ENCODE measurements at places on chromosomes 12 and 14.

- DNase-seq: peak; percentile 29
- H3K27me3 ChIP-seq: peaks cover 23% of the 10 kb centered on the region
- H3K4me3 ChIP-seq: peak overlapping the region; percentile 60
- peak overlapping the region; percentile 97 for H3K27ac ChIP-seq
- peaks cover 4% of the 10 kb centered on the region for H3K36me3 ChIP-seq
- peaks cover 51% of the 10 kb centered on the region for H3K4me1 ChIP-seq
These were observed 89.3 kb upstream of the DHRS4 start for GRCh38 chr14:23864259-23864658.

GRCh38 chr12:5201554-5202218, 158.0 kb downstream of the KCNA5 start:
- no peaks in the 10 kb centered on the region for H3K36me3 ChIP-seq
- DNase-seq: peak; percentile 53
- peaks cover 5% of the 10 kb centered on the region for H3K27me3 ChIP-seq
- no peak overlapping the region for H3K27ac ChIP-seq
- no peak overlapping the region for H3K4me3 ChIP-seq
- H3K4me1 ChIP-seq: peaks cover 17% of the 10 kb centered on the region

DNA sequence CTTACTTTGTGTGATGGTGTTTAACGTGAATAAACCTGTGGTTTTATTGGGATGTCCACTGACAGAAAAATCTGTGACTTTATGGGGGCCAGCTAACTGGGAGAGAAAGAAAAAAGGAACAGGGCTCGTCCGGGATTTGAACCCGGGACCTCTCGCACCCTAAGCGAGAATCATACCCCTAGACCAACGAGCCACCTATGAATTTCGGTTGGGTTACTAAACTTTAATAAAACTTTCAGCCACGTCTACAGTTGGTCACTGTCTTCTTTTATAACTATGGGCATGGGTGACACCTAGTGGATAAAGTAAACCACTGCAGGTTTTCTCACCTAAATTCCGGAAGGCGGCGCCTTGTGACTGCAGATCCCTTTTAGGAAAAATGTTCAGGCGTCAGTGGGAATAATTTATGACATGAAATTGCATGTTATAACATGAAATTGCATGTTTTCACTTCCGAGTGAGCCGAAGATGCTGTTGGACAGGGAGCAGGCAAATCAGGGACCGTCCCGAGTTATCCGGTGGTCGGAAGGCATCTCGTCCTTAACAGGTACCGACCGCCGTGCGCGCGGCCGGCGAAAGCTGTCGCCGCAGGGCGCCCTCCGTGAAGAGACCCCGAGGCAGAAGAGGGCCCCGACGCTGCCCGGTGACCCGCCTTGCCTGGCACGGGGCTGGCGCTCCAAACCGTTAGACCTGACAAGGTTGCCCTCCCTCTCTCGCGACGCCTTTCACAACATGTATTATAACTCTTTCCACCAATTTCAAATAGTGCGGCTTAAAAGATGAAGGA, 18.2 kb upstream of the RNASE12 start:
- H3K4me3 ChIP-seq: no peak overlapping the region
- H3K36me3 ChIP-seq: no peaks in the 10 kb centered on the region
- H3K4me1 ChIP-seq: no peaks in the 10 kb centered on the region
- peak; percentile 46 for DNase-seq

GRCh38 chr12:68279227-68280054, 26.0 kb upstream of the IL22 start:
- H3K36me3 ChIP-seq: no peaks in the 10 kb centered on the region
- no peak for DNase-seq
- H3K27ac ChIP-seq: no peak overlapping the region
- H3K4me3 ChIP-seq: no peak overlapping the region

DNA sequence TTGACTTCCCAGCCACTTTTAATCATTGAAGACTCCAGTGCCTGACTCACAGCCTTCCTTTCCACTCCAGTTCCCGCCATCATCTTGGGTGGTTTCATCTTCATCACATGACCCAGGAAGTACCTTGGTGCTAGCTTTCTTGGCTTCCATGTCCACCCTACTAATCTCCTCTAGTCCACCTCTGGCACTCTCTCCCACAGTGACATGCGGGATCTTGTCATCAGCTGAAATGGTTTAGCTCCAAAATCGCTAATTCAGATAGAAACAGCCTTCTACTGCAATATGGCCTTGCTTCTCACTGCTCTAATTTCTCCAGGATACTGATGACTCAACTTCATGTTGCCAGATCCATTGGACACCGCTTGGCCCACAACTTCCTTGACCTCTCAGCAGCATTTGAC, 24.5 kb downstream of the WDR20 start:
- no peak overlapping the region for H3K4me3 ChIP-seq
- no peak for DNase-seq
- H3K27ac ChIP-seq: no peak overlapping the region
- no peaks in the 10 kb centered on the region for H3K36me3 ChIP-seq
- peaks cover 36% of the 10 kb centered on the region for H3K4me1 ChIP-seq

- no peak overlapping the region for H3K4me3 ChIP-seq
- DNase-seq: no peak
- peaks cover 11% of the 10 kb centered on the region for H3K4me1 ChIP-seq
These were observed 355.5 kb downstream of the CACNA1C start for GRCh38 chr12:2408262-2408661.

GRCh38 chr12:132620113-132620898, 1.7 kb downstream of the P2RX2 start:
- DNase-seq: no peak
- H3K27ac ChIP-seq: no peak overlapping the region
- H3K4me1 ChIP-seq: peaks cover 13% of the 10 kb centered on the region
- peaks cover 19% of the 10 kb centered on the region for H3K27me3 ChIP-seq
- H3K4me3 ChIP-seq: no peak overlapping the region

DNA sequence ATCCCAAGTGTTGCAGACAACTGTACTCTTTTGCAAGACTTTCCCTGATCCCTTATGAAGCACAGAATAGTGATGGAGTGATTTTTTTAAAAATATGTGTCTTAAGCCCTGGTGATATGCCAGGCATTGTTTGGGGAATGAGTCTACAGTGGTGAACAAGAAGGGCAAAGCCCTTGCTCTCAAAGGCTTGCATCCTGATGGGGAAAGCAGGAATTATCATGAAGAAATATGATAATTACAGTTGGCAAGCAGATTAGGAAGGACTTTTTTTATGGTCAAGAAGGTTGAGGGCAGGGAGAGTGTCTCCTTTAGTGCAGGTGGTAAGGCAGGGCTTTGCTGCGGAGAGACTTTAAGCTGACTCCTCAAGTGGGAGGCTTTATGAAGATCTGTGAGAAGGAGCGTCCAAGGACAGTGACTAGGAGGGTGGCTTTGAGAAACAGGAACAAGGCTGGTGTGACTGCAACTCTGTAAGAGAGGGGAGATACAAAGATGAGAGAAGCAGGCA, 100.2 kb downstream of the SYNE2 start:
- no peak overlapping the region for H3K27ac ChIP-seq
- H3K4me3 ChIP-seq: no peak overlapping the region
- no peaks in the 10 kb centered on the region for H3K27me3 ChIP-seq
- DNase-seq: no peak
- no peaks in the 10 kb centered on the region for H3K4me1 ChIP-seq
- H3K36me3 ChIP-seq: no peaks in the 10 kb centered on the region

DNA sequence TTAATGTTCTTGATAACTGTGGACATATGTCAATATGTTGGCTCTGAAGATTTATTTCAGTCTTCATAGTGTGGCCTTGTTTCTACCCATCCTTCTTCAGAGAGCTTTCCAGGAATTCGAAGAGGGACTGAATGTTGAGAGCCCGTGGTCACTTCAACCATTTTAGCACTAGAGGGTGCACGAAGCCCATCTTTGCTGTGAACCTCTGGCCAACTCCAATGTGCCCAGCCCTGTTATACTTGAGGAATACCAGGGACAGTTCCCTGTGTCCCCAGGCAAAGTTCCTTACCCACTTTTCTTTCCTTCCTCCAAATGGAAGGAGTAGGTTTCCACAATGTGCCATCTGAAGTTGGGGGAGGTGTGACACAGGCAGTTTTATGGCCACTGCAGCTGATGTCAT, 603.5 kb downstream of the RPL10L start:
- H3K36me3 ChIP-seq: no peaks in the 10 kb centered on the region
- H3K4me3 ChIP-seq: no peak overlapping the region

DNA sequence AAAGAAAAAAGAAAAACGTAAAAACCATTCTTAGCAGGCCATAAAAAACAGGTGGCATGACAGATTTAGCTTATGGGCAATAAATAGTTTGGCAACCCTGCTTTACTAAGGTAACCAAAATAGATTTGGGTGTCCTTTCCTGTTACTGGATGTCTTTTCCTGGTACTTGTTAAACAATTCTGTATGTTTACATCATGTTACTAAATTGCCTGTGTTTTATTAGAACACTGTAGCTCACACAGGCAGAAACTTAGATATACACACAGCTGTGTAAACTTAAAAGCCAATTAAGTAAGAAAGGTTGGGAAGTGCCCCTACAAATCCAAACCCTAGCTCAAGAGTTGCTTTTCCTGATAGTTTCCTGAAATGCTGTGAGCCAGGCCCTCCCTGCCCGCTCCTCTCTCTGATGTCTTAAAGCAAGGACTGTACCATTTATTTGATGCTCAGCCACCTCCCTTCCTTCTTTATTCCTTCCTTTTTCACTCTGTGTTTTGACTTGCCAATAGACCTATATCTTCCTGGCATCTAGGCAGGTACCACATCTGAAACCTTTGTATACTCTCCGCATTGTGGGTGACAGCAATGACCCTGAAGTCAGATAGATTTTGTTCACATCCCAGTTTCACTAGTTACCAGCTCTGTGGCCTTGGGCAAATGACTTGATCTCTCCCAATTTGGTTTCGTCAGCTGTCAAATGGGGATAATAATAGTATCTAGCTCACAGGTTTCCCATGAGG, 3.7 kb upstream of the CAMKK2 start:
- no peak for DNase-seq
- H3K27me3 ChIP-seq: peaks cover 6% of the 10 kb centered on the region

DNA sequence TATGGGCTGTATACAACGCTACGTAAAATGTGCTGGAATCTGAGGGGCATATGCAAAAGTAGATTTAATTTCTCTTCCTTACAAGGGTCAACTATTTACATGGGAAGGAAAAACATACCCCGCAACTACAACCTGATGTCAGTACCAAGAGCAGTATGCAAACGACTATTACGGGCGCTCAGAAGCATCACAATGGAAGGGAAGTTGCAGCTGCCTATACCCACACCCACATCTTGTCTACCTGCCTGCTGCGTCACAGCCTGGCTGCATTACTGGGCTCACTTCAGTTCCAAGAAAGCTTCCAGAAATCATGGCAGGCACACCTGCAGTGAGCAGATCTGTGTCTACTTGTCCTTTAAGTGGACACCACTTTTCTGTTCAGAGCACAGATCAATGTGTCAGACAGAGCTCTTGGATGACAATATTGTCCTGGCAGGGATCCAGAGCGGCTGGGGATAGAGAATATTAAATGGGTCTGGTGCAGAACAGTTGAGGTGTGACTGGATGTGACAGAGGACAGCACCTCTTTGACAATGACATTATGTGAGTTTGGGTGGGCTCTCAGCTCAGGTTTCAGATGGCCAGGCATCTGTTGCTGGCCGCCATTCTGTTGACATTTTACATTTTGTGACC, 41.5 kb upstream of the GNG2 start:
- no peak for DNase-seq
- no peak overlapping the region for H3K27ac ChIP-seq
- no peak overlapping the region for H3K4me3 ChIP-seq
- no peaks in the 10 kb centered on the region for H3K4me1 ChIP-seq

- no peaks in the 10 kb centered on the region for H3K4me1 ChIP-seq
- H3K27ac ChIP-seq: no peak overlapping the region
- peaks cover 2% of the 10 kb centered on the region for H3K27me3 ChIP-seq
- no peaks in the 10 kb centered on the region for H3K36me3 ChIP-seq
- DNase-seq: no peak
- no peak overlapping the region for H3K4me3 ChIP-seq
These were observed 63.2 kb upstream of the NR2C1 start for GRCh38 chr12:95136598-95136997.

DNA sequence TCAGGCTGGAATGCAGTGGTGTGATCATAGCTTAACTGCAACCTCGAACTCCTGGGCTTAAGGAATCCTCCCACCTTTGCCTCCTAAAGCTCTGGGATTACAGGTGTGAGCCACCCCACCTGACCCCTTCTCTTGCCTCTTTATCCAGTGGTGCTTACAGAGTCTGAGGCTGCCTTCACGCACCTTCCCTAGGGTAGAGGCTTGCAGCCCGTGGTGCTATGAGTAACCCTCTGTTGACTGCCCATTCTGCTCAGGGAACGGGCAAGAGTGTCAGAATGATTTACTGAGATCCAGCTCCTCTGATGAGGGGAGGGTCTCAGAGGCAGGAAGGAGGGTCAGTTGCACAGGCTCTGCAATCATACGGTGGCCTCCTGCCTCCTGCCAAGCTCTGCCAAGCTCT, 125.1 kb upstream of the TBX3 start:
- DNase-seq: no peak
- H3K27ac ChIP-seq: no peak overlapping the region
- no peaks in the 10 kb centered on the region for H3K36me3 ChIP-seq
- H3K4me3 ChIP-seq: no peak overlapping the region

DNA sequence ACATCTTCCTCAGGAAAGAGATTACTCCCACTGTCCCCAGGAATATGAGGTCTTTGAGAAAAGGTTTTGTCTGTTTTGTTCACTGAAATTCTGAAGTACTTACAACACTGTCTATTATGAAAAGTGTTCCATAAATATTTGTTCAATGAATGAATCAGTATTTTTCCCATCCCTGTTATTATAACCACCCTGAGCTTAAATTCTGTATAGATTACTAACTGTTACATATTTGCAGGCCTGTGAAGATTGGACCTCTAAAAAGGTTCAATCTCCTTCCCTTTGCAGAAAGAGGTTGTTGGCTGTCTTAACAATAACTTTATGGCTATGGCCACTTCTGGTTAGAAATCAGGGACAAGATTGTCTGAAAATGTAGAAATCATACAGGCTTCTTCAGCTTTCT, 174.5 kb upstream of the NPAS3 start:
- no peak for DNase-seq
- H3K4me1 ChIP-seq: no peaks in the 10 kb centered on the region
- H3K27ac ChIP-seq: no peak overlapping the region
- no peak overlapping the region for H3K4me3 ChIP-seq
- no peaks in the 10 kb centered on the region for H3K36me3 ChIP-seq
- peaks cover 9% of the 10 kb centered on the region for H3K27me3 ChIP-seq

- peak overlapping the region; percentile 40 for H3K4me3 ChIP-seq
- H3K4me1 ChIP-seq: peaks cover 34% of the 10 kb centered on the region
- H3K27me3 ChIP-seq: peaks cover 12% of the 10 kb centered on the region
- H3K36me3 ChIP-seq: no peaks in the 10 kb centered on the region
These were observed 2.3 kb downstream of the TMEM63C start for GRCh38 chr14:77183896-77184295.

- peak overlapping the region; percentile 30 for H3K27ac ChIP-seq
- no peaks in the 10 kb centered on the region for H3K36me3 ChIP-seq
- peaks cover 9% of the 10 kb centered on the region for H3K4me1 ChIP-seq
- no peak overlapping the region for H3K4me3 ChIP-seq
- peaks cover 3% of the 10 kb centered on the region for H3K27me3 ChIP-seq
- DNase-seq: no peak
These were observed 266.3 kb downstream of the ITPR2 start for GRCh38 chr12:26566675-26567074.

Measured in glutamatergic neuron (in vitro differentiated cells).